ENCODE measurements at places on chromosomes 7 and 10.

DNA sequence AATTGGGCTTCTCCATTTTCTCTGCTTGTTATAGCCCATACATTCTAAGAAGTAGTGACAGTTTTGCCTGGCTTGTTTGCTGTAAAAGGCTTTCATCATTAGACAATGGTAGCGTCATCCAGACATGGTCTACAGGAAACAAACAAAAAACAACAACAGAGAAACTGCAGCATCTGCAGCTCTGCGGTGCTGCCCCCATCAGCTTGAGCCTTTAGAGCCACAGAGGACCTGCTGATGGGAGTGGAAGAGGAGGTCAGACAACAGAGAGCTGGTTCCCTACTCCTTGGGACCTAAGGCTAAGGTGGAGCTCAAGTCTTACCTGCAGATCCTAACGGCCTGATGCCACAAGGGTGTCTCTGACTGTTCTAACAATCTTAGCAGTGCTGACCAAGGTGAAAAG, 3.1 kb downstream of the INA start:
- DNase-seq: no peak

- DNase-seq: no peak
Measured at GRCh38 chr7:81790686-81791085, 20.8 kb upstream of the HGF start.

- DNase-seq: peak; percentile 87
Measured at GRCh38 chr10:44195112-44196007, 189.5 kb downstream of the CXCL12 start.

DNA sequence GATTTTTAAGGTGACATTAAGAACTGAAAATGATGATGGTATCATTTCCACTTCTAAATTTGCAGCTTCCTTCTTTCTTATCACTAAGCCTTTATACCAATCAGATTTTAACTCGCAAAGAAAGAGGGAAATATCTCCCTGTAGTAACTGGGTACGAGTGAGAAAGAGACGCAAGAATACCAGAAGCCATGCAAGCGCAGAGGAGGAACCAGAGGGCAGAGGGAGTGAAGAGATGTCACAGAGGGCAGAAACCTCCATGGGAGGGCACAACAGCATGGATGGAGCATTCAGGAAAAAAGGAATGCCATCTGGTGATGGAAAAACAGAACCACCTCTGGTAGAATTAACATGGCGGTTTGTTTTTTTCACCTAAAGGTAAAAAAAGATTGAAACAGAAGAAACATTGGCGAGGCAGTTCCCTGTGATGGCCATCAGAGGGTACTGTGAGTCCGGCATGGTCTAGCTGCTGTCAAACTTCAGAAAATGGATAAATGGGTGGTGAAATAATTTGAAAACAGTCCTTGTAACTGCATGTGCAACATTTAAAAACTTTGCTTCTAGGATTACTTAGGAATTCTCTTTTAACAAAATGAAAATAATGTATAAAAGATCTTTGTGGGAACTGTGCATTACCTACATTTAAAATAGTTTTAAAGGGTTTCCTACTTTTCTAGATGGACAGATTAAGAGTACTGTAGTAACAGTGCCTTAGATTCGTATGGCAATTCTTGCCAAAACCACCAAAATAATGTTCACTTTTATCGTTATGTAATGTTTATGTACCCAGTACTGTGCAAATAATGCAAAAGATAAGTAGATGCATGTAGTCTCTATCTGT, 91.8 kb downstream of the ARHGAP12 start:
- peak; percentile 28 for DNase-seq

DNA sequence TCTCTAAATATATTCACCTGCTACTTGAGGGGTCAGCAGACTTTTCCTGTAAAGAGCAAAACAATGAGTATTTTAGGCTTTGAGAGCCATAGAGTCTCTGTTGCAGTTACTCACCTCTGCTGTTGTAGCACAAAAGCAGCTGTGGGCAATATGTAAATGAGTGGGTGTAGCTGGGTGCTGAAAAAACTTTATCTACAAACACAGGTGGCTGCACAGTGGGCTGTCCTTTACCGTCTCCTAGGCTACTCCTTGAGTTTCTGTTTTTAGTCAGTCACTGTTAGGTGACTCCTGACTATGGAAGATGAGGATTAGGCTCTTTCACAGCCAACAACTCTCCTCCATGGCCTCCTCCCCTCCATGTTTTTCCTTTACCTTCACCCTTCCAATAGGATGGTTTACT, 286.1 kb upstream of the C7orf33 start:
- no peak for DNase-seq

- no peak for DNase-seq
Measured at GRCh38 chr10:118045158-118045836, 1.4 kb downstream of the RAB11FIP2 start.

DNA sequence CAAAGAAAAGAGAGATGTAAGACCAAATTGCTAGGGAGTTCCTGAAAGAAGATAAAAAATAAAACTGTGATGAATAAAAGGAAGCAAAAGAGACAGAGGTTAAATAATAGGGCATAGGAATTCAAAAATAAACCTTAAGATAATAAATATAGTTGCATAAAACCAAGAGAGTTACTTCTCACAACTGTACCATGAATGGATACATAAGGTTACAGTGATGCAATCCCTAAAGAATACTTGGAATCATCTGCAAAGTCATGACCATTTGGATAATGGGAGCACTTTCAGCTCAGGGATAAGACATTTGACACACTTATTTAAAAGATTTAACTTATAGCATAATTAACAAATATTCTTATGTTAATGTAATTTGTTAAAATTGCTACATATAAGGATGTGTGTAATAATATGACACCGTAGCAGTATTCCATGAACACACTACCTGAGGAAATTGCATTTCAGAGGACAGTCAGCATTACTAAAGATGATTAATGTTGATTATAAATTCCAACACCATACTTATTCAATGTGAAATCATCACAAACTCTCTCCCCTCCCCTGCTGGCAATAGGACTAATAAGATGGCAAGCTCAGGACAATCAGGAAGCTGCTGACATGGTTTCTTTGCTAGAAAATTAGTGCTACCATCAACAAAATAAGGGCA, 202.1 kb upstream of the AKR1E2 start:
- DNase-seq: peak; percentile 7

DNA sequence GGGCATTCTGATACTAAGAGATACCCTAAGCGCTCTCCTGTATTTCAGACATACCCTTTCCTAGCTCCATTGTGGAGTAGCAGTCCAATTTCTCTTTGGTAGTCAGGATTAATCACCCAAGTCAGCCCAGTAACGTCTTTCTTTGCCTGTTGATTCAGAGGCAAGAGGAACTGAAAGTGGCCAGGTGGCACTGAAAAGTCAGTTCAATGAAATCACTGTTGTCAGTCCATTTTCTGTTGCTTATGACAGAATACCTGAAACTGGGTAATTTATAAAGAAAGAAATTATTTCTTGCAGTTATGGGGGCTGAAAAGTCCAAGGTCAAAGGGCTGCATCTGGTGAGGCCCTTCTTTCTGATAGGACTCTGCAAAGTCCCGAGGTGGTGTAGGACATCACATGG, 40.2 kb downstream of the ANKRD61 start:
- no peak for DNase-seq

GRCh38 chr7:158259141-158259540, 328.5 kb downstream of the PTPRN2 start:
- no peak for DNase-seq

DNA sequence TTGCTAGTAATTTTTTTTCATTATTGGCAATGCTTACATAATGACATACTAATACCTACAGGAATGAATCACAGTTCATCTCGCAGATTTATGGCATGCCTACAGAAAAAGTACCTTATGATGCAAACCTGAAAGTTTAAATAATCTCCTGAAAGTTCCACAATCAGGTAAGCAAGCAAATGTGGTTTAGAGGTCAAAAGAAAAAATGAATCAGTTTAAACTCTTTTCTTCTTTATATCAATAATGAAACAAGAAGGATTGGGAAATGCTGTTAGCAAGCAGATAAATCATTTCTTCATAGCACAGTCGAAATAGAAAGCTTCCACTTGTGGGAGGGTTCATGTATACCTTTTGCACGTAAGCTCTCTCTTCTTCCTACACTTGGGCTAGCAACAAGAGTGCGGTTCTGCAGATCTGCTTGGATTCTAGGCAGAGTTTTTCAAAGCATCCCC, 53.7 kb upstream of the MTPN start:
- no peak for DNase-seq

GRCh38 chr10:133173860-133174640, 14.0 kb downstream of the KNDC1 start:
- no peak for DNase-seq

- DNase-seq: peak; percentile 5
Measured at GRCh38 chr7:93307131-93307660, 75.0 kb downstream of the VPS50 start.

- no peak for DNase-seq
Measured at GRCh38 chr7:157909370-157909769, 572.6 kb downstream of the DNAJB6 start.

DNA sequence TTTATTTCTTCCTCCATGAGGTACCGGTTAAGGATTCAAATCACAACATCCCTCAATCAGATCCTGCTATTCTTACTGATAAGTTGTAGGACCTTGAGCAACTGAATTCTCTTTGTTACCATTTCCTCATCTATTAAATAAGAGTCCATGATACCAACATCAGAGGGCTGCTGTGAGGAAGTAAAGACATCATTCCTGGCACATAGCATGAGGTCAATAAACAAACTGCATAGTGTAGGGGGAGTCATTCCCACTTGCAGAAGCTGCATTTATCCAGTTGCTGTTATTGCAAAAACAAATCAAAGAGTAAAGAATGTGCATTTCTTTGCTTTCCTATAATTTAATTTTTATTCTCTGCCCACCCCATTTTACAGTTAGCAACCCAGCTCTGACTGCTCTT, 36.8 kb downstream of the LDB3 start:
- no peak for DNase-seq

DNA sequence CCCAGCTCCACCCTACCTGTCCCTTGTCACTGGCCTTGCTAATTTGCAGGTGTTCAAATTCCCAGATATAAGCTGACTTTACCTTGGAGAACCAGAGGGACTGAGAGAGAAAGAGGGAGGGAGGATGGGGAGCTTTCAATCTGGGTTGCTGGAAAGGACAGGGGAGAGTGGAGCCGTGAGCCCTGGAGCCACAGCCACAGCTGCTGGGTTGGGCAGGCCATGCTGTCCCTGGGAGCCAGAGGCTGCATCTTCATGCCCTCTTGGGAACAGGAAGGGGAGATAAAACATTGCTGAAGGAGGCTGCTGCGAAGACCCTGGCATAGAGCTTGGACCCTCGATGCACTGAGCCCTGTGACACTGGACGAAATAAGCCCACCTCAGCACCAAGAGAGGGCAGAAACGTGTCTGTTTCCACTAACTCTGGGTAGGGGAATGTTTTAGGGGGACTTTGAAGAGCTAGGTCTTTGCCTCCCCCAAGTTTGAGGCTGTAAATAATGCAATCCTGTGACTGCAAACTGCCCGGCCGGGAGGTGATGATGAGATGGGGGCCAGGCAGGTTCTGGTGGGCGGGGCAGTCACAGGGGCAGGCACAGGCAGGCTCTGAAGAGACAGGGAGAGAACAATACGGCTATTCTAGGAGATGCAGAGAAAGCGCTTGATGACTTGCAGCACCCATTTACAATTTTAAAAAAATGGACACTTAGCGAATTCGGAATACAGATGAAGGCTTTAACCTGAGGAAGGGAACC, 5.8 kb upstream of the JAKMIP3 start:
- no peak for DNase-seq

- no peak for DNase-seq
Measured at GRCh38 chr10:107873007-107873406, 708.5 kb upstream of the SORCS1 start.

DNA sequence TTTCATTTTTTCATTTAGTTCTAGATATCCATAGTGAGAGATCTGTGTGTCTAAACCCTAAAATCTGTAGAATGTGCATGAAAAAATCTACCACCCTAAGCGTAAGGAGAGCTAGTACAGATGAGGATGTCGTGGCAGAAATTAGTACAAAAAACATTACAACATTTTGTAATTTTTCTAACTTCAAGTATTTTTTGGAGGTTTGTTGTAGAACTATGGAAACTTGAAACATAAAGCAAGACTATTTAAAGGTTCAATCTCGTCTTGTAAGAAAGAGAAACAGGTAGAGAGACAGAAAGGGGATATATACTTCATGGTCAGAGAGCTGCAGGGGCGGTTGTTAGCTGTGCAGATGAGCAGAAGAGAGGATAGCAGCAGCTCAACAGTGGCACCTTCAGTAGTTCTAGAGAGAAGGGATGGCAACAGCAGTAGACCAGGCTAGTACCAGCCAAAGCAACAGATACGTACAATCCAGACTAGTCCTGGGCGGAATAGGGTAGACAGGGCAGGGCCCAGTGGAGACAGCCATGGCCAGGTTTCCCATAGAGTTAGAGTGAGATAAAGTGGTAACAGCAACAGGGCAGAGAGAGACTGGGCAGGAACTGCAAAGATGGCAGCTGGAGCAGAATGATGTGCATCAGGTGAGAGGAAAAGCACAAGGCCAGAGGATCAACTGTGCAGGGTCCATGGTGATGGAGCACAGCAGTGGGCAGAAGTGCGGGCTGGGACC, 145.2 kb downstream of the FRMD4A start:
- DNase-seq: no peak

GRCh38 chr7:130879191-130879590, 145.2 kb upstream of the KLF14 start:
- DNase-seq: no peak

GRCh38 chr10:97822261-97822687, 27.4 kb upstream of the GOLGA7B start:
- DNase-seq: no peak

GRCh38 chr7:137734221-137734620, 112.6 kb downstream of the DGKI start:
- no peak for DNase-seq

- DNase-seq: no peak
Measured at GRCh38 chr10:115969591-115969990, 303.4 kb downstream of the GFRA1 start.

DNA sequence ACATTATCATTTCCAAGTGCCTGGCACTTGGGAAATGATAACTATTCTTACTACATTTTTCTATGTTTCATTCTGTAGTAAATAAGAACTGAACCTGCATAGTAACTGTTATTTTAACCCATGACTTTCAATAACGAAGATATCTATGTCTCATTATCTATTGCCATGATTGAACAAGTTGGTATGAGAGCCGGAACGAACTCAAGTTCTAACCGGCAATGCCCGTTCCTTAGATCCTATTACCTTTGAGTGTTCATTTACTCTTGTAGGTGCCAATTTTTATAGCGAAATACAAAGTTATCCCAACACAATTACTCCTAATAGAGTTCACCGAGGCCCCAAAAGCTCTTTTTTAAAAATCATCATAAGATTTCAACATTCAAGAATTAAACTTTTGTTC, 885 bp upstream of the MET start:
- no peak for DNase-seq

GRCh38 chr7:95045236-95045923, 138.0 kb downstream of the PPP1R9A start:
- DNase-seq: no peak

DNA sequence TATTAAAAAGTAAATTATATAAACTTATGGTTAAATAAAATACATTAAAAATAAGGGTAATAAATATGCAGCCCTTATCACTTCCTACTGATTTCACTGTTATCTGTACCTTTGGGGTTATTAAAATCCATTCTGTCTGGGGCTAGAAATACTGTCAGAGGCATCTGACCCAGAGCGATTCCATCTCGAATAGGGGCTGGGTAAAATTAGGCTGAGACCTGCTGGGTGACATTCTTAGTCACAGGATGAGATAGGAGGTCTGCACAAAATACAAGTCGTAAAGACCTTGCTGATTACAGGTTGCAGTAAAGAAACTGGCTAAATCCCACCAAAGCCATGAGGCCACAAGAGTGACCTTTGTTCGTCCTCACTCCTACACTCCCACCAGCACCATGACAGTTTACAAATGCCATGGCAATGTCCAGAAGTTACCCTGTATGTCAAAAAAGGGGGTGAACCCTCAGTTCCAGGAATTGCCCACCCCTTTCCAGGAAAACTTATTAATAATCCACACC, 77.6 kb downstream of the COBL start:
- DNase-seq: no peak
